Right ventricle myocardium superior (tissue), 1 donor: ENCODE measurements at places on chromosomes 5 and 9. TPM values are rescaled to one million over a fixed set of nuclear protein-coding genes. Genes with fewer than 3 reads are reported as not detected.

DNA sequence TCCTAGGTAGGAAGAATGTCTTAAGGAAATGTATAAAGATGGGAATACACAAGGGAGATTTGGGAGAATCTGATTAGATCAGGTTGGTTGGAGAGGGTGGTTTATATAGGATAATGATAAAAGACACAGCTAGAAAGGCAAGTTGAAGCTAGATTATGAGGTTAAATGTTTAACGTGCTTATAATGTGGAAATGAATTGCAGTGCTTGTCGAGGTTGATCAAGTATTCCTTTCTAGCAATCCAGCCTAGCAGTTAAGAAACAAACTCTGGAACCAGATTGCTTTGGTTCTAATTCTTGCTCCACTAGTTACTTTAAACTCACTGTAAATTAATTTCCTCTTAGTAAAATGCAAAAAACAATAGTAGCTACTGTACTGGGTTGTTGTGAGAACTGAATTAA is 76.5 kb downstream of the NIPBL start:
- no peak for DNase-seq

GRCh38 chr5:67425514-67425913 is 228.9 kb upstream of the CD180 start:
- DNase-seq, result no peak

- no peak for DNase-seq
These were observed 910 bp downstream of the TDRD7 start for GRCh38 chr9:97412626-97413385.

GRCh38 chr9:126617823-126618165 is 4.1 kb downstream of the LMX1B start:
- DNase-seq, result no peak

DNA sequence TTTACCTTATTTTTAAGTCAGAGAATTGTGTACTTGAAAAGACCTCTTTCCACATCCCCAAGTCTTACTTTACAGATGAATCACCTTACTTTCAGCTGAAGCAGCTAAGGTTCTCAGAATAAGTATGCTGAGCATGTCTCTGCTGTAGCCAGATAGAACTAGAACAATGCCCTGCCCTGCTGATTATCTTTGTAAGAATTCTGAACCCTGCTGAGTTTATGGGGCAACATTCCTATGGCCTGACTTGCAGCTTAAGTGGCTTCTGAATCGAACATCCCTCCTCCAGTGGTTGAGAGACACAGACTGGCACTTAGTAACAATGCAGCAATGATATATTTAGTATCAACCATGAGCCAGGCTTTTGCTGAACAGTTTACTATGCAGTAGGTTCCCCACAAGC is 592.0 kb upstream of the WWC1 start:
- DNase-seq, result no peak

The HMGCR gene
- total RNA-seq, result 7.6 TPM

- no peak for DNase-seq
These were observed 207.3 kb downstream of the ARHGAP26 start for GRCh38 chr5:142977363-142978051.

The NPDC1 gene
- total RNA-seq, result 59.1 TPM

The ANKRD20A1 gene
- total RNA-seq, result 1.6 TPM
